ENCODE measurements at places on chromosomes 7 and 10.

DNA sequence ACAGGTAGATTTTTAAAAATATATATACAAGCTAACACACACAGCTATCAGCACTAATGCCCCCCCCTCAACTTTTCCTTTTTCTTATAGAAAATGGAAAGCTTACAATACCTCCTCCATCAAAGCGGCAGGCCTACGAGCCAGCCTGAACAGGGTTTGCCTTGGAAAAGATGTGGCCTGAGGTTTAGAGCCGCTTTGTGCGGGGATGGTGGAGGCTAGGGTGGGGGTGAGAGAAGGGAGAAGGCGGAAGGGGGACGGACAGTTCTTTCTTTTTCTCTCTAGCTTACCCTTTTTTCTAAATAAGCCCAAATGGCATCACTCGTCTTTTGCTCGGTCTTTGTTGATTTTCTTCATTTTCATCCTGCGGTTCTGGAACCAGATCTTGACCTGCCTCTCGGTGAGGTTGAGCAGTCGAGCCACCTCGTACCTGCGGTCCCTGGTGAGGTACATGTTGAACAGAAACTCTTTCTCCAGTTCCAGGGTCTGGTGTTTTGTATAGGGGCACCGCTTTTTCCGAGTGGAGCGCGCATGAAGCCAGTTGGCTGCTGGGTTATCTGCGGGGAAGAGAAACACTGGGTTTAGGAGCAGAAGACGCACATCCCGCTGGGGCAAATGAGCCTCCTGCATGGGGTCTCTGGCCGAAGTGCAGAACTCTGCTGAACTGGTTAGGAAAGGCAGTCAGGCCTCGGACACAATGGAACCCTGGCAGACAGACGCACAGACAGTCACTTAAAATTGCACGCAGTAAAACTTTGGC is 1.9 kb downstream of the HOXA9 start:
- DNase-seq = no peak

GRCh38 chr7:83934118-83934734 is 260.4 kb downstream of the SEMA3A start:
- DNase-seq = no peak

- DNase-seq = no peak
Measured at GRCh38 chr10:89055159-89055558, 64.6 kb downstream of the FAS start.

DNA sequence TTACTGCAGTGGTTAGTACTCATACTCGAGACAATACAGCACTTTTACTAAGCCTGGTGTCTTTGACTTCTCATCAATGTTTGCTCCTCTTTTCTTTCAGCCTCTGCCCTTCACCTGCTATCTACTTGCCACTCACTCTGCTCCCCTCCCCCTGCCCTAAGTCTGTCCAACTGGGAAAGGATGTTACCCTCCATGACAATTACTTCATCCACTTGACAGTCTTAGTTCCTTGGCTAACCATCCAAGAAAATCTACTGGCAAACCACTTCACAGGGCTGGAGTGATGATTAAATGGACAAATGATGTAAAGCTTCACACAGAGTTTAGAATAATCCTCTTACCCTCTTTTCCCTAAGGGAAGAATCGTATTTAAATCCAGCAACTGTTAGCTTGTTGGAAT is 8.2 kb upstream of the DLD start:
- no peak for DNase-seq

GRCh38 chr10:42929993-42930392 is 146.9 kb upstream of the RET start:
- no peak for DNase-seq

GRCh38 chr7:37388811-37389210 is 59.9 kb downstream of the ELMO1 start:
- DNase-seq = no peak

- no peak for DNase-seq
Measured at GRCh38 chr10:132593389-132593788, 55.8 kb downstream of the INPP5A start.

GRCh38 chr10:123759501-123760031 is 93.4 kb downstream of the GPR26 start:
- no peak for DNase-seq

DNA sequence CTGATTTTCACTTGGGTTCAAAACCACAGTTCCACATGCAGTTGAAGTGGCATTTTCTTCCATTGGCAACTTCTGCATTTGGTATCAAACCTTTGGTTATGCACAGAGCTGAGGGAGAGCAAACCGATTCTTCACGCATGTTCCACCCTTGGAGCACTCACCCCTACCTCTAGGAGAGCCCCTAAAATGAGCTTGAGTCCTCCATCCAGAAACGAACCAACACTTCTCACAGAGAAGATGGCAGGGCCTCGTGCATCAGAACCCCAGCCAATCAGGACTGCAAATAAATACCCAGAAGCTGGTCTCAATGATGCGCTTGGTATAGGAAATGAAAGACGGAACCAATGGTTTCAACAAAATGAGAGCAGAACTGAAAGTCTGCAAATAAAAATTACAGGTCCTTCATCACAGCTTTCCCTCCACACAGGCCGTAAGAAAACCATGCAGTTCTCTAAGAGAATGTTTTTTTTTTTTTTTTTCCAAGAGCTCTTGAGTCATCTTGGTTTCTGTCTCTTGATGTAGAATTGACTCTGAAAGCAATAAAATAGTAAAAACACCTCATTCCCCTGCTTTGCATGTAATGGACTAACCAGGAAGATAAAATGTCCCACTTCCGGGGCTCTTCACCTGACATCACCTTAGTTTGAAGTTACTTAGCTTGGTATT is 23.9 kb downstream of the KLF6 start:
- no peak for DNase-seq

- peak; percentile 40 for DNase-seq
Measured at GRCh38 chr10:32413513-32413912, 32.4 kb upstream of the CCDC7 start.

- no peak for DNase-seq
Measured at GRCh38 chr7:2037808-2038522, 194.8 kb downstream of the MAD1L1 start.

- no peak for DNase-seq
Measured at GRCh38 chr10:95241533-95241932, 47.5 kb downstream of the ACSM6 start.

DNA sequence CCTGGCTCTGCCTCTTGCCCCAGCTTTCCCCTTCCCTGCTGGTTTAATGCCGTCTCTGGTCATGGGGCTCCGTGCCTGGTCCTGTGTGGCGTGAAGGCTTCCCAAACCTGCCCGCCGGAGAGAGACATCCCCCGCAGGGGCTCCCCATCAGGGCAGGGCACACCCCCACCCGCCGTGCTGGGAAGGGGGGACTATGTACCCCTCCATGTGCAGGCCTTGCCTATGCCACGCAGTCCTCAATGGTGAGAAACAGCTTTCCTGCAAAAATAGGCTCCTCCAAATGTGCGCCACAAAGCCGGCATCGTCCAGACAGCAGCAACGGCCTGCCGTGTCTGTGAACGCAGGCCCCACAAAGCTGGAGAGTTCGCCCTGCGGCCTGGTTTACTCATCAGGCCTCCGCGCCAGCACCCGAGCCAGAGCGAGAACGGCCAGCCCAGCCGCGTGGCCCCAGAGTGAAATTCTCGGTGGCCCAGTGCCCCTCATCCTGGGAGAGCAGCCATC is 313.4 kb downstream of the DNAJB6 start:
- DNase-seq = no peak

DNA sequence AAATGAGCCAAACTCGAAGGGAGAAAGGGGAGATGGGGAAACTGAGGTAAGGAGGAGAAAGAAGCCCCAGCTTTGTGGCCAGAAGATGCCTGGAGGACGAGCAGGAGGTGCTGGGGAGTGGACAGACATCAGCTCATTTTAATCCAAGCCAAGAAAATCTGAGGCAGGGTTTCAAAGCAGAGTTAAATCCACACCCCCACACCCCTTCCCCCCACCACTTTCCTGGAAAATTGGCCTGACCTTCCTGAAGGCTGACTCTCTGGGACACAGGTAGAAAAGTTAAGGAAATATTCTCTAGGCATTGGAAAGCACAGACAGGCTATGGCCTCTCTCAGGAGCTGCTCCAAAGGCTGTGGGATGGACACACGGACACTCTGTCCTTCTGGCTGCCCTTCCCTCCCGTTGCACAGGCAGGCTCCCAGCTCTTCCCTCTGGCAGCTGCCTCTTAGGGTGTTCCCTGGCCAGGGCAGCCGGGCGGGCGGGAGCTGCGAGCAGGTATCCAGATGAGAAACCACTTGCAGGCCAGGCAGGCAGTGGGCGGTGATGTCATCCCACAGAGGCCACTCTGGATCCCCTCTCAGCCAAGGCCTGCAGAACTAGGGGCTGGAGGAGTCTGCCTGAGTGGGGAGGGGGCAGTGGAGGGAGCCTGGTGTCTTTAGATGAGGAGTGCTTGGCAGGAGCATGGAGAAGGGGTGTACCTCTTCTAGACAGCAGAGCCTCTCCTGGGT is 171.8 kb downstream of the NEURL1 start:
- DNase-seq = no peak

DNA sequence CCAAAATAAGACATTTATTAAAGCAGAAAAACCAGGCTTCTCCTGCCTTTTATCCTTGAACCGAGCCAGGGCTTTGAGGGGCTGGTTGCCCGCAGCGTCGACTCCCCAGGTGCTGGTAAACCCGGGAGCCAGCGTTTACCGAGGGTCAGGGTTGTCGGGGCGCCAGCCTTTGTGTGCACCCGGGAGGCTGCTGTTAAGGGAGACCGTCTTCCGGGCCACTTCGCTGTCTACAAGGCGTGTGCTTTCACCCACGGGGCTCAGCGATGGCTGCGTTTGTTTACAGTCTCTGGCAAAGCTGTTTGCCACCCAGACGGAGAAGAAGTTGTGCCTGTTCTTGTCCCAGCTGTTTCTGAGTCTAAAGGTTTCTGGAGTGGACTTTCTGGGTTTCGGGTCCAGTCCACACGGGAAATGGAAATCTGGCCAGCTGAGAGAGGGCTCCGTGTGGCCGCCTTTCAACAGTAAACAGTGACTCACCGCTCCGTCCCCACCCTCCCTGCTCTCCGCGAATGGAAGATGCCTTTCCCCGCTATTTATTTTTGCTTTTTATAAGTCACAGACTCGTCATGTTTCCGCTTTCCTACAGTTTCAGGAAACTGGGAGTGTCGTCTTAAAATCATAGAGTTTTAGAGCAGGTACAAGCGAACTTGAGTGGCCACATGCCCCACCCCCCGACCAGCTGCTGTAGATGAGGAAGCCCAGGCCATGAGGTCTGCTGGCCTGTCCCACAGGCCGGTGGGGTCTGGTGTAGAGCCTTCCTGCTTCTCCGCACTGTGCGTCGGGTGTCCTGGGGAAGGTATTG is 2.2 kb downstream of the MAFK start:
- DNase-seq = peak; percentile 47

DNA sequence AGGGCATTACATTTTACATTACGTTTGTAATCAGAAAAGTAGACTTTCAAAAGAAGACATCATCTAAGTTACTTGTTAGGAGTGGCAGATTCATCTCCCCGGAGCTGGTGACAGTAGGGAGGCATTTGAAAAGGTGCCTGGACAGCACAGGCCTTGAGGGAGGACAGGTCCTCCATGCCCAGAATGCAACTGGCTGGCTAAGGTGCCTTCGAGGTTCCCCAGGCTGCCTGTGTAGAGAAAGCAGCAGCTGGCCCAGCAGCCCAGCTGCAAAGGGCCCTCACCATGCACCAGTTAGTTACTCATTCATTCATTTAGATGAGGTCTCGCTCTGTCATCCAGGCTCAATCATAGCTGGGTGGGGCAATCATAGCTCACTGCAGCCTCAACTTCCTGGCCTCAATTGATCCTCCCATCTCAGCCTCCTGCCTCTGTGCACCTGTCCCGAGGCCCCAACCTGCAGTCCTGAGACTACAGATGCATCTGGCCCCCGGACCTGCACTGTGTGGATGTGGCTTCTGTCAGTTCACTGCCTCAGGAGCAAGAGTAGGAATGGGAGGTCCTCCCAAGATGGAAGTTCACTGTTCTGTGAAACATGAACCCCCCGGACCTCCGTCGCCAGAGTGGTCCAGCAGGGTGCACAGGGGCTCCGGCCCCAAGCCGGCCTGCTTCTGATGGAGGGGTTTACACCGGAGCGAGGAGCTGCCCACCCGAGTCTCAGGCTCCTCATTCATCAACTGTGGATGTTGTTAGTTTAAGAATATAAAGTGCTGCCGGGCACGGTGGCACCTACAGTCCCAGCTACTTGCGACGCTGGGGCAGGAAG is 36.6 kb downstream of the PRKAG2 start:
- DNase-seq = no peak

GRCh38 chr7:157058701-157059100 is 48.2 kb upstream of the MNX1 start:
- no peak for DNase-seq

DNA sequence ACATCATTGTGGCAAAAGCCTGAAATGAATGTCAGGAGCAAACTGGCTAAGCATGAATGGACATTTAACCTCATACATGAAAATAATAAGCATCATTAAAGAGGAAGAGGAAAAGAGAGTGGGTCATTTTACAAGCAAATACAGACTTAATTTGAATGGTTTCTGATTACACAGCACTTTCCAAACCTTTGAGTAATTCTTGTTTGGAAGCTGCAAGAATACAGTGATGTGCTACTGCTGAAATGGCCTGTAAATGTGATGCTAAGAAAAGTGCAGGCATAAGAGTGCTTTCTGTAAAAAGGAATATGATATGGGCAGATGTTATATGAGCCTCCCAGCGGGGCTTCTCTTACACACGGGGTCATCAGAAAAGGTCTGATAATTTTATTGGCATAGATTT is 30.2 kb downstream of the TAS2R16 start:
- DNase-seq = no peak

DNA sequence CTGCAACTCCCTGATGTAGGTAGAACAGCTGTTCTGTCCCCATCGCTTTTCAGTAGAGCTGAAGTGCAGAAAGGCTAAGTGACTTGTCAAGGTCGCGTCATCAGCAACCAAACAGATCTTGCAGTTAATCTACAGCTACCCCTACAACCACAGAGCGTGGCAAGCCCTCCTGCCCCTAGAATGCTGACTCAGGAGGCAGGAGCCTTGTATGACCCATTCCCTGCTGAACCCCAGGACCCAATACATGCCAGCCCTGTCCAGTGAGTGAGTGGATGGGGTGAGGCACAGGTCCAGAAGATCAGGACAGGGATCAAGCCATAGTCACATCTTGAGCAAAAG is 26.6 kb upstream of the GJD4 start:
- no peak for DNase-seq

DNA sequence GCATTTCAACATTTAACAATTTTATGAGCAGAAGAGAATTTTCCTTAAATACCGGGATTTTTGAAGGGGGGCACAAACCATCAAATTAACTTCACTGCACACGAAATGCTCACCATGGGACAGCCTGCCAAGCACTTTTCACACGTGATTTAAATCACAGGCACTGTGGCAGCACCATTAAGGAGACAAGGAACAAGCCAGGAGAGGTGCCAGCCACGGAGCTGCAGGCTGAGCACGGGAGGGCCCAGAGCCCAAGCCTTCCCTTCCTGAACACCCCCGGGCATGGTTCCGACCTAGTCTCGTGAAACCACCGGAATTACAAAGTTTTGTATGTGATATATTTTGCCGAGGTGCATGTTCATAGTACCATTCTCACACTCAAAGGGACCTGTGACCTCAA is 13.4 kb downstream of the PITRM1 start:
- no peak for DNase-seq

GRCh38 chr7:92448205-92448747 is 994 bp downstream of the GATAD1 start:
- DNase-seq = peak; percentile 50
